ENCODE measurements at places on chromosomes 11 and 22. TPM values are rescaled to one million over a fixed set of nuclear protein-coding genes. Genes with fewer than 3 reads are reported as not detected.

FLRT1 gene
- 3.8 TPM for total RNA-seq

OR52I2 gene
- not detected for total RNA-seq

NEFH gene
- 0.86 TPM for total RNA-seq

GAL3ST1 gene
- total RNA-seq: 102 TPM

CRYBB3 gene
- total RNA-seq: 1.4 TPM

SLC17A6 gene
- total RNA-seq: not detected

YPEL4 gene
- 1.9 TPM for total RNA-seq

MIOX gene
- 1.6 TPM for total RNA-seq

RBM4 gene
- total RNA-seq: 119 TPM

CD6 gene
- 5.3 TPM for total RNA-seq

POLA2 gene
- 8.7 TPM for total RNA-seq

GPR83 gene
- 0.09 TPM for total RNA-seq

B3GAT1 gene
- total RNA-seq: 0.20 TPM

LSP1 gene
- total RNA-seq: 43.1 TPM

SMTNL1 gene
- total RNA-seq: not detected

SRRD gene
- total RNA-seq: 18.4 TPM

TMA7B gene
- total RNA-seq: 0.66 TPM

MYBPC3 gene
- total RNA-seq: not detected

GRCh38 chr11:63802637-63803414 is 10.4 kb upstream of the SPINDOC start:
- no peak for DNase-seq

GRCh38 chr22:23222033-23222792 is 41.9 kb downstream of the BCR start:
- DNase-seq: no peak

GRCh38 chr11:119592642-119593041 is 136.4 kb downstream of the NECTIN1 start:
- DNase-seq: peak; percentile 29

GRCh38 chr11:113160808-113161124 is 153.6 kb upstream of the TTC12 start:
- DNase-seq: no peak

DNA sequence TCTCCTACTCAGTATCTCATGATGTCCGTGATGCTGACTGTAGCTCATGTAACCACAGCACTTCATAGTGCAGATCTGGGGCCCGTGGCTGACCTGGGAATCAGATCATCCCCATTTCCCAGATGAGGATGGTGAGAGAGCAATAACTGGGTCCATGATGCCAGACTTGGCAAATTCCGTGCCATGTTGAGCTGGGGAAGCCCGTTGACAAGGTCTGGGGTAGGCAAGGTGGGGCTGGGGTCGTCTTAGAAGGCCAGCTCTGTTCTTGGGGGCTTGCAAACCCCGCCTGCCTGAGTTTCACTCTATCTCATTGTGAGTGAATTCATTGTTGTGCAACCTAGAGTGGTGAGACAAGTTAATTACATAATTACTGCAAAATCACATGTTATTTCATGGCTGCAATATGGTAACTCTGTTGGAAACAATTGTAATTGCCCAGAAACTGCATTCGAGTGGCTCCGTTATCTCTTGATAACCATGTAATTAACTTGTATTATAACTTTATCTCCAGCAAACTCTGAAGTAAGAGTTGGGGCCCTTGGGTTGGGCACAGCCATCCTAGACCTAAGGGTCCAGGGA is 41.7 kb downstream of the LMO1 start:
- no peak for DNase-seq

- DNase-seq: no peak
These were observed 2.2 kb downstream of the IFITM5 start for GRCh38 chr11:297051-297585.

GRCh38 chr22:35368386-35368785 is 12.5 kb upstream of the HMOX1 start:
- DNase-seq: peak; percentile 81

DNA sequence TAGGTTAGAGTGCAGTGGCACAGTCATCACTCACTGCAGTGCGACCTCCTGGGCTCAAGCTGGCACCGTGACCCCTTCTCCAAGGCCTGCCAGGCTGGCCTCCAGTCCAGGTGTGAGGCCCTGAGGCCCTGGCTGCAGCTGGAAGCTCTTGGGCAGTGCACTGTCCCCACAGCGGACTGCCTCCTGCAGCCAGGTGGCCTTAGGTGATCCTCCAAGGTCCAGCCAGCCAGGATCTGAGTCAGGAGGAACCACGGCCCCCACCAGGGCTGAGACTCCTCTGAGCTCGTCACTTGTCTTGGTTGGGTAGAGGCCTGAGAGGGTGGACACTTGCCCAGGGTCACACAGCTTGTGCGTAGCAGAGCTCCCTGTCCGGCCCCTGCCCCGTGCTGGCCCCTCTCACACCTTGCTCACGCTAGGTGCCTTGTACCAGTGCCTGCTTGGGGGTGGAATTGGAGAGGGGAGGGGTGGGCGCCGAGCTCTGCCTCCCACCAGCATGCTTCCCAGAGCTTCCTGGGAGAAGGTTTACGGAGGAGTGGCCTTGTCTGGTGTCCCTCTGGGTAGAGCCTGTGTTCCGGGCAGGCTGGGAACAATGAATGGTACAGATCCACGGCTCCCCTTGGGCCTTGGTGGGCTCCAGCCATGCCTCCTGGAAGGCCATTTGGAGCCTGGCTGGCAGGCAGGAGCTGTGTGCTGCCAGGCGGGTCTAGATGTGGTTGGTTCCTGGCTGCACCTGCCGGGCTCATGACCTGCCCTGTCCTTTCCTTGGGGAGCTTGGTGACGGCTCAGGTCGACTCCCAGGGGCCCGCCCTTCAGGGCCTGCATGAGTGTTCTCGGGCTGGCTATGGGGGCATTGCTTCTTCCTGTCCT is 20.6 kb downstream of the KCNQ1 start:
- DNase-seq: no peak

- DNase-seq: no peak
These were observed 10.7 kb downstream of the BCL9L start for GRCh38 chr11:118914987-118915386.

DNA sequence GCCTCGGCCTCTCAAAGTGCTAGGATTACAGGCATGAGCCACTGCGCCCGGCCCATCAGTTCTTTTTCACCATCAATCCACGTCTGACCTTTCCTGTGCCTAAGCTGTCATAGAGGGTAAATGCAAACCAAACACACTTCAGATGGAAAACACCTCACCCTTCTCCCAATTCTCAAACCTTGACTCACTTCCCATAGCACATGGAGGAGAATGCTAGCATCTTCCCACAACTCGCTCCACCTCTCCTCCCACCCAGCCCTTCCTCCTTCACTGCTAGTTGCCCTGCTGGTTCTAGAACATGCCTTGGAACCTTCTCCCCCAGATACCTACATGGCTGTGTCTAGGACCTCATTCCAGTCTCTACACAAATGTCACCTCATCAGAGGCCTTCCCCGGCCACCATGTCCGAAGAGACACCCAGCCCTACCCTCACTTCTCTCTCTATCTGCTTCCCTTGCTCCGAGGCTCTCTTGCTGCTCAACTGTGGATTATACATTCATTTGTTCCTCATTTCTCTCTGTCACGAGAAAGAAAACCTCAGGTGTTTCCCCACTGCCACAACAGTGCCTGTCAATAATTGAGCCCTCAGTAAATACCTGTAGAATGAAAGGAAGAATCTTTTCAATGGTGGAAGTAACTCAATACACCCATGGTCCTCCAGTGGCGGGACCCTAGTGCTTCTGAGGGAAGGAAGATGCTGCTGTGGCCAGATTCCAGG is 21.3 kb upstream of the NCF4 start:
- DNase-seq: no peak

- no peak for DNase-seq
These were observed 280.8 kb upstream of the CCDC90B start for GRCh38 chr11:83566950-83567349.

DNA sequence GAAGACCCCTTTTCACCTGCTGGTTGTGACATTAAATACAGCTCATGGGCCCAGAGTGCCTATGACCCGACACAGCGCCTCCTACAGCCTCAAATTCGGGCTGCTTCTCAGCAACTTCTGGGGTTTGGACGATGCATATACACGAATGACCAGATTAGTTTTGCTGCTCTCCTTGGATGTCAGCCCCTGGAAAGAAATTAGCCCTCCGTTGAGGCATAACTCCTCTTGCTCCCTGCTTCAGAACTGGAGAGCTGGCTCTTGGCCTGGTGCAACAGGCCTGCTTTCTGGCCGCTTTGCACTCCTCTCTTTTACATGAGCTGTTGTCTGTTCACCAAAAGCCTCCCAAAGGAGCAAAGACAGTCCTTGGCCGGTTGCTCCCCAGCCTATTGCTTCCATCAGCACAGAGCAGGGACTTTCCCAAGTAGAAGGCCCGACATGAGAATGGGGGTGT is 3.3 kb downstream of the TECTA start:
- DNase-seq: peak; percentile 14

DNA sequence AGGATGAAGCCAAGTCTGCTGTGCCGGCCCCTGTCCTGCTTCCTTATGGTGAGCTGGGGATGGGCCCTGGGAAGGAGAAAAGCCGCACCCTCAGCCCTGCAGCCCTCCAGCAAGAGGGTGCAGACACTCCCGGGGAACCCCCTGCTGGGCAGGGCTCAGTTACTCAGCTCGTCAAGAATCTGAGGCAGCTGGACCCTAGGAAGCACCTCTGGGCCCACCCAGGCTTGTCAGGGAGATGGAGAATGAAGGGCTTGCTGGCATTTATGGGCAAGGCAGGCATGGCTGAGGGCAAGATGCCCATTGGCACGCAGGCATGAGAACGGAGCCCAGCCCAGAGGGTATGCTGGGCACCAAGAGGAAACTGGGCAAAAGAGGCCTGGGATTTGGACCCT is 12.9 kb downstream of the RELT start:
- DNase-seq: no peak

- DNase-seq: no peak
These were observed 4.8 kb downstream of the CCDC88B start for GRCh38 chr11:64344787-64345186.

GRCh38 chr11:121465709-121466062 is 12.9 kb upstream of the SORL1-AS1 start:
- DNase-seq: no peak

DNA sequence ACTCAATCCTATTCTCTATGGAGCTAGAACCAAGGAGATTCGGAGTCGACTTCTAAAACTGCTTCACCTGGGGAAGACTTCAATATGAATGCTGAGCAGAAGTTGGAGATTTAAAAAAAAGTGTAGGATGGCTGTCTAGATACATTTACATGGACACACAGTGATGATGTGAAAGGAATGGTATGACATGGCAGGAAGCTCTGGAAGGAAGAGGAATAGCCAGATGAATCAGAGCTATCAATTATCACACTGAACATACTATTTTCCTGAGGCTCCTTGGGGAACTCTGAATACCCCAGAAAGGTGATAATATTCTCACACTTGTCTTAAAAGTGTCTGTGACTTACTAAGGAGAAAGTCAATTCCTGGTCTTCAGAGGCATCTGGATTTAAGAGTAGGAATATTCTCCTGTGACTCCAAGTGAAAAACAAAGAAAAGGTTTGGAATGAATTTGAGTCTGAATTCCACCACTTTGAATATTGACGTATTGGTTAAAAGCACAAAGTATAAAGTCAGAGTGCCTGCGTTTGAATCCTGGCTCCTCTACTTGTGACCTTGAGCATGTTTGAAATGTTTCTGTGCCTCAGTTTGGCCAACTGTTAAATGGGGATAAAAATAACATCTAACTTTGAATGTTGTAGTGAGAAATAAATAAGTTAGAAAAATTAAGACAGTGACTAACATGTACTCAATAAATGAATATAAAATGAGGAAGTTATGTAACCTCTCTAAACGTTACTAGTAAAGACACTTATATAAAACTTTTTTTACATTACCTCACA is 1.3 kb downstream of the OR52D1 start:
- no peak for DNase-seq

- no peak for DNase-seq
These were observed 563.1 kb upstream of the ISX start for GRCh38 chr22:34502821-34503220.

- no peak for DNase-seq
These were observed 29.3 kb downstream of the SLN start for GRCh38 chr11:107682572-107682971.

GRCh38 chr11:86142170-86142569 is 73.3 kb upstream of the PICALM start:
- no peak for DNase-seq

- no peak for DNase-seq
These were observed 31.9 kb downstream of the GDPD4 start for GRCh38 chr11:77269484-77270123.

GRCh38 chr11:57363131-57364080 is 17.5 kb downstream of the PRG3 start:
- no peak for DNase-seq

GRCh38 chr11:122663056-122663740 is 7.7 kb downstream of the UBASH3B start:
- no peak for DNase-seq

GRCh38 chr22:20636945-20637344 is 129.5 kb downstream of the MED15 start:
- no peak for DNase-seq

DNA sequence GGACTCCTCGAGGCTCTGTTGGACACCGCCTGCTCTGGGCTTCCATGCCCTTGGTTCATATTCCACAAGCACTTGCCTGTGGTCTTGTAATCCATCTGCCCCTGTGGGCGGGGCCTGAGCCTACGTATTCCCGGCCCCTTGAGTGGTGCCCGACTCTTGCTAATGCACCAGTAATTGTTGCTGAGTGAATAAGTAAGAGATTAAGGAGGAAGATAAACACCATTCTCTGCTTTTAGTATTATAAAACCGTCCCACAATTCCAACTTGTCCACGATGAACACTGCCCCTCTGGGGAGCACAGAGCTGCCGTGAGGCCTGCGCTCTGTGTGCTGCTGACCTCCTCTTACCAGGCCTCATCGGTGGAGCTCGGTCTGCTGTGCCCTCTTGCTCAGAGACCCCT is 50.3 kb downstream of the MICAL2 start:
- no peak for DNase-seq

GRCh38 chr11:118437208-118438125 is 1.2 kb downstream of the KMT2A start:
- peak; percentile 62 for DNase-seq

DNA sequence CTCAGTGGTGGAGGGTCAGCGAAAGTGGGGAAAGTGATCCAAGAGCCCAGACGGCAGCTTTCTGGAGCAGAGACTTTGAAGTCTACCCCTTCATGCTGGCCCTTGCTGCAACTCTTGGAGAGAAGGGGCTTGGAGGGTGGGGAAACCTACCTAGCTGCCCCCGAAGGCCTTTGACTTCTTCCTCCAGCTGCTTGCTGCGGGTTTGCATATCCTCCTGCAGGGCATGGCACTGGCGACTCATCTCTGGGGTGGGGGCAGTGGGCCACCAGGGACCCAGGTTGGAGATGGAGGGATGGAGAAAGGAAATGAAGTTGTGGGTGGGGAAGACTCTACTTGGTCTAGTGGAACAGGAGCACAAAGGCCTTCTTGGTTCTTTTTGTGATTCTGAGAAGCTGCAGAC is 7.7 kb downstream of the NHERF4 start:
- no peak for DNase-seq

GRCh38 chr11:122202951-122203456 is 87.0 kb upstream of the BLID start:
- DNase-seq: peak; percentile 47

- peak; percentile 46 for DNase-seq
These were observed 13.3 kb upstream of the MICALL1 start for GRCh38 chr22:37892566-37893335.

- DNase-seq: no peak
These were observed 6.3 kb downstream of the ARHGEF17 start for GRCh38 chr11:73314117-73314961.

All from mucosa of gallbladder (tissue), 1 donor.